ENCODE measurements at places on chromosomes 1 and 21. TPM values are rescaled to one million over a fixed set of nuclear protein-coding genes. Genes with fewer than 3 reads are reported as not detected.

DNA sequence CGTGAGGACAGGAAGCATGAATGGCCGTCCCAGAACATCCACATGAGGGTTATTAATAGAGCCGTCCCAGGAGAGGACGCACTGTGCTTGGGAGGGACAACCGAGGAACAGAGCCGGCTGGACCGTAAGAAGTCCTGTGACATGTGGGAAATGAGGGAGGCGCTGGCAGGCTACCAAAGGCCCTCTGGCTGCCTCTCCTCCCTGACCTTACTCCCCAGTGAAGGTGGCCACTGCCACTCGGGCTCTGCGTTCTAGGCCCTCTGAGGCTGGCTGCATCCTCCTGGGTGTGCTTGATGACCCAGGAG, 15.5 kb upstream of the NPPB start:
- H3K27ac ChIP-seq = no peak overlapping the region
- no peak overlapping the region for H3K4me3 ChIP-seq
- H3K27me3 ChIP-seq = no peaks in the 10 kb centered on the region
- no peak for DNase-seq
- no peaks in the 10 kb centered on the region for H3K36me3 ChIP-seq
- no peaks in the 10 kb centered on the region for H3K4me1 ChIP-seq

- DNase-seq = no peak
- no peaks in the 10 kb centered on the region for H3K27me3 ChIP-seq
- H3K36me3 ChIP-seq = peaks cover 43% of the 10 kb centered on the region
- H3K27ac ChIP-seq = no peak overlapping the region
- H3K4me1 ChIP-seq = peaks cover 24% of the 10 kb centered on the region
Observed at GRCh38 chr1:113946678-113947387, 17.7 kb downstream of the HIPK1 start.

DNA sequence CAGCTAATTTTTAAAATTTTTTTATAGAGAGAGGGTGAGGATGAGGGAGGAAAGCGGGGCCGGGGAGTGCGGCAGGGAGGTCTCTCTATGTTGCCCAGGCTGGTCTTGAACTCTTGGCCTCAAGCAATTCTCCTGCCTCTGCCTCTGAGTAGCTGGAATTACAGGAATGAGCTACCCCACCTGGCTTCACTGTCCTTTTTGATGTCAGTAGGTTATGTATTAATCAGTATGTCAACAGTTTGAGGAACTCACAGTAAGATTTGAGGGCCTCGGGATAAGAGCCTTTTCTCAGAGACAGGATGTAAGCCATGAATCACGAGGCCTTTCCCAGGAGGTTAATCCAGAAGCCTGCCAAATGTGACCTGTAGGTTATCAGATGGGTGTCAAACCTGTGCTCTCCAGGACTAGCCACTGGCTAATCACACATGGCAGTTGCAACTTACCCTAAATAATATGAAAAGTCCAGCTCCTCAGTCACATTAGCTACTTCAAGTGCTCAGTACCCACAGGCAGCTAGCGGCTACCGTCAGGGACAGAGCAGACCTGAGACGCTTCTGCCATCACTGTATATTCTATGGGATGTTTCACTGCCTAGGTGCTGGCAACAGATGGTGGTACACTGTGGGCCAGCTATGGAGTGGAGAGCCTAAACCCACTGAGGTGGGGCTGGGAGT, 33.1 kb downstream of the TRIM67 start:
- no peak for DNase-seq
- no peaks in the 10 kb centered on the region for H3K4me1 ChIP-seq
- no peak overlapping the region for H3K4me3 ChIP-seq
- no peaks in the 10 kb centered on the region for H3K36me3 ChIP-seq
- H3K27me3 ChIP-seq = no peaks in the 10 kb centered on the region

- H3K36me3 ChIP-seq = no peaks in the 10 kb centered on the region
- DNase-seq = no peak
- no peak overlapping the region for H3K4me3 ChIP-seq
- no peak overlapping the region for H3K27ac ChIP-seq
- H3K4me1 ChIP-seq = 0 out of 2 replicates have a peak, but pooled peaks cover 5% of the 10 kb centered on the region
- H3K27me3 ChIP-seq = no peaks in the 10 kb centered on the region
Observed at GRCh38 chr1:84743896-84744295, 53.6 kb upstream of the SSX2IP start.

The OR2L3 gene
- not detected for total RNA-seq

The HSD3B1 gene
- total RNA-seq = not detected

GRCh38 chr1:31038360-31038759, 27.2 kb downstream of the PUM1 start:
- no peak for DNase-seq
- H3K36me3 ChIP-seq = peaks cover 44% of the 10 kb centered on the region
- no peak overlapping the region for H3K4me3 ChIP-seq
- H3K27ac ChIP-seq = no peak overlapping the region

The CNKSR1 gene
- total RNA-seq = not detected

DNA sequence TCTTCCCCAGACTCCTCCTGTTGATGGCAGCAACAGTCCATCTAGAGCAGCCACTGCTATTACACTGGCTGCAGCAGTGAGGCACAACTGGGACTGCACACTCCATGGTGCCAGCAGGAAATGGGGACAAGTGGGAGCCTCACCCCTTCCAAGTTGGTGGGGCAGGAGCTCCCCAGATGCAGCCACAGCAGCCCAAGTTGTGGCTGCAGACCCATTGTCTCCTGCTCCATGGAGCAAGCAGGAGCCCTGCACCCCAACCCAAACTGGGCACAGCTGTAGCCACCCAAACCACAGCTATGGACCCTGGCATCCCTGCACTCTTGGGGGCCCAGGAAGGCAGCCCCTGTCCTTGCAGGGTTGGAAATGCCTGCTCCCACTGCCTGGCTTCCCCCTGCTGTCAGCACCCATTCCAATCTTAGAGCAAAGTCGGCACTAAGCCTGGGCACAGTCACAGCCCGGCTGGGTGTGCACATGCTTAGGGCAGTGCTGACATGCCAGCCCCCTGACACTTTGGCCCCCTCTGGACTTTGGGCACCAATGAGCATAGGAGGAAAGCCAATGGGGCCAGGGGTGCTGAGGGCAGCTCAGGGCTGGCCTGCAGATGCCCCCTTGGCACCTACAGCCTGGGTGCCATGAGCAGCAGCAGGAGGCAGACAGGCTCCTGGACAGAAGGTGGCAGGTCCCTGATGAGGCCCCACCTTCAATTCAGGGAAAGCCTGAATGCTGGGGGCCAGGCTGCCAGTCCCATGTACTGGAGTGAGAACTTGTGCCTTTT, 44.0 kb downstream of the MATN1 start:
- H3K27me3 ChIP-seq = no peaks in the 10 kb centered on the region
- H3K4me1 ChIP-seq = peaks cover 9% of the 10 kb centered on the region
- H3K36me3 ChIP-seq = no peaks in the 10 kb centered on the region
- H3K27ac ChIP-seq = no peak overlapping the region
- DNase-seq = no peak

DNA sequence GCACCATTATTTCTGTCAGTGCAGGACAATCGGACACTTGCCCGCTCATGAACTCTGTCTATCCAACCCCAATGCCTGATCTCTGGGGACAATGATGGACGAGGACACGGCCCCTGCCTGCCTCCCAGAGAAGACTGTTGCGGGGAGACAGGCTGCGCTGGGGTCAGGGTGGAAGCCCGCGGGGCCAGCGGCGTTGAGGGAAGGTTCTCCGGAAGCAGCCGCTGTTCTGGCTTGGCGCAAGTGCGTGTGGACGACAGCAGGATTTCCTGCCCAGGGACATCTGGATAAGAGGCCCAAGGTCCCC, 18.8 kb downstream of the RHBG start:
- H3K4me3 ChIP-seq = no peak overlapping the region
- no peak for DNase-seq
- H3K4me1 ChIP-seq = no peaks in the 10 kb centered on the region
- H3K36me3 ChIP-seq = no peaks in the 10 kb centered on the region

The UTP25 gene
- total RNA-seq = 3.7 TPM

DNA sequence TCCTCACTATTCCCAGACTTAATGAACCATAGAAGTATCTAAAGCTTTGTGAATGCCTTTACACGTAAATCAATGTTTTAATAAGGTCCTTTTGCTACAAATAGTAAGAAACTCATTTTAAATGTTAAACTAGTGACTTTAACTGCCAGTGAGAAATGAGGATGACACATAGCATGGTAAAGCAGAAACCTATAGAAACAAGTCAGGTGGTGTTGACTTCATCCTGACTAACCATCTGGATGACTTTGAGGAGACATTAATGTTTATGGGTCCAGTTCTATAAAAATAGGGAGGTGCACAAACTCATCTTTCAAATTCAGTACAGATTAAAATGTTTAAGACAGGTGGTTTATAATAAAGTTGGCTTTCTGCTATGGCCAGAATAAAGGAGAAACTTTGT, 85.4 kb downstream of the COLGALT2 start:
- peaks cover 6% of the 10 kb centered on the region for H3K36me3 ChIP-seq
- no peak for DNase-seq
- no peak overlapping the region for H3K4me3 ChIP-seq
- peaks cover 11% of the 10 kb centered on the region for H3K4me1 ChIP-seq
- H3K27me3 ChIP-seq = no peaks in the 10 kb centered on the region

GRCh38 chr1:112946683-112947082, 9.3 kb downstream of the SLC16A1 start:
- no peaks in the 10 kb centered on the region for H3K27me3 ChIP-seq
- no peaks in the 10 kb centered on the region for H3K36me3 ChIP-seq
- H3K27ac ChIP-seq = no peak overlapping the region
- H3K4me3 ChIP-seq = no peak overlapping the region
- DNase-seq = no peak

The KRTAP10-9 gene
- not detected for total RNA-seq

The NDUFS2 gene
- total RNA-seq = 84.7 TPM

The STUM gene
- 0.03 TPM for total RNA-seq

The SPATA45 gene
- not detected for total RNA-seq

- no peak overlapping the region for H3K4me3 ChIP-seq
- H3K36me3 ChIP-seq = no peaks in the 10 kb centered on the region
- H3K27ac ChIP-seq = no peak overlapping the region
- DNase-seq = no peak
Observed at GRCh38 chr1:93438716-93439115, 9.2 kb upstream of the FNBP1L start.

DNA sequence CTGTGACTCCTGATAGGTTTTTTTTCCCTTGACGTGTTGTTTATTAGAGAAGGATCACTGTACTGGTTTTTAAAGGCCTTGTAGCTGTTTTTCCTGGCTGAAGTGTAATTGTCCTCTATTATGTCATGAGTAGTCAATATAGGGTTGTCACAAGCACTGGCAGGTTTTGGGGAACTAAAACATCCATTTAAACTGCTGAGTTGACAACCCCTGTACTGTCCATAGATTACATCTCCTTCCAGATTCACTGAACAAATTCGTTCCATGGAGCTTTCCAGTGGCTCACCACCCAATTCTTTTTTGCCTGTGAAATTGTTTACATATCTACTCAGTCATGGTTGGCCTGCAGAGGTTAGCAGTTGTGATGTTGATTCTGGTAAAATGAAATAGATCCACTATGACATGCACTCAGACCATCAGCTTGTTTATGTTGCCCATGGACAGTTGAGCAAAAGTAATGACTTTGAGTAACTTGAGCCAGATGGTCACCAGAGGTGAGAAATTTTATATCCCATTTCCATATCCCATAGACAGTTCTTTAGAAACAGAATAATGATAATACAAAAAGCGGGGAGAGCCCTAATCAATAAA, 59.9 kb upstream of the QSOX1 start:
- no peak overlapping the region for H3K27ac ChIP-seq
- DNase-seq = no peak
- no peak overlapping the region for H3K4me3 ChIP-seq
- peaks cover 64% of the 10 kb centered on the region for H3K36me3 ChIP-seq
- H3K27me3 ChIP-seq = no peaks in the 10 kb centered on the region

- DNase-seq = no peak
- no peaks in the 10 kb centered on the region for H3K27me3 ChIP-seq
- no peak overlapping the region for H3K4me3 ChIP-seq
- peaks cover 24% of the 10 kb centered on the region for H3K4me1 ChIP-seq
Observed at GRCh38 chr1:206469411-206469932, 804 bp upstream of the IKBKE start.

DNA sequence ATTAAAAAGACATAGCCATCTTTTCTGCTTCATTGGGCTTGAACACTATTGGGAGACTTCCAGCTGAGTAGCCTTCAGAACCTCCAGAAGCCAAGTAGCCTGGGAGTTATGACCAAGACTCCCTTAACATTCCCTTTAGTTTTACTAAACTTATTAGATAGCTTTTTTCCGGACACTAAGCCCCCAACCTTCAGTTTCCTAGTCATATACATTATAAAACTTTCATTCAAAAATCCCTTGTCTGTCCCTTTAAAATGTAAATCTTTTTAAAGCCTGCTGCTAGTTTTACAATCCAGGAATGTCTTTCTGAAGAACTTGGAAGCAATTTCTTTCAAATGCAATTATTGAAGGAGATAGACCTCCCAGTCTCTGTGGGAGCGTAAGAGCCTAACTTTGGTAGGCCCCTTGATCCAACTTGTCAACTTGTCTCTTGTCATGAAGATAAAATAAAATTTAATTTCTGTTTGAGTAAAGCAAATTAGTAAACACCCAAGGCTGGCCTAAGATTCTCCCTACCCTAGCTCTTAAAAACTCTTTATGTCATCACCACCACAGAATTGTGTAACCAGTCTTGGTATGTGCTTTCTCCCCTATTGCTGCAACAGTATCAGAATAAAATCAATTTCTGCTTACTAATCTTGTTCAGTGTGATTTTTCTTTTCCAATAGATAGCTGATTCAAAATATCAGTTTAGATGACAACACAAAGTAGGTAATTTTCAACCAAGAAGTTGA, 796.2 kb downstream of the PLA2G4A start:
- no peaks in the 10 kb centered on the region for H3K27me3 ChIP-seq
- no peak overlapping the region for H3K4me3 ChIP-seq
- no peak overlapping the region for H3K27ac ChIP-seq
- no peaks in the 10 kb centered on the region for H3K4me1 ChIP-seq

The ELF3 gene
- not detected for total RNA-seq

The MEGF6 gene
- total RNA-seq = 2.2 TPM

DNA sequence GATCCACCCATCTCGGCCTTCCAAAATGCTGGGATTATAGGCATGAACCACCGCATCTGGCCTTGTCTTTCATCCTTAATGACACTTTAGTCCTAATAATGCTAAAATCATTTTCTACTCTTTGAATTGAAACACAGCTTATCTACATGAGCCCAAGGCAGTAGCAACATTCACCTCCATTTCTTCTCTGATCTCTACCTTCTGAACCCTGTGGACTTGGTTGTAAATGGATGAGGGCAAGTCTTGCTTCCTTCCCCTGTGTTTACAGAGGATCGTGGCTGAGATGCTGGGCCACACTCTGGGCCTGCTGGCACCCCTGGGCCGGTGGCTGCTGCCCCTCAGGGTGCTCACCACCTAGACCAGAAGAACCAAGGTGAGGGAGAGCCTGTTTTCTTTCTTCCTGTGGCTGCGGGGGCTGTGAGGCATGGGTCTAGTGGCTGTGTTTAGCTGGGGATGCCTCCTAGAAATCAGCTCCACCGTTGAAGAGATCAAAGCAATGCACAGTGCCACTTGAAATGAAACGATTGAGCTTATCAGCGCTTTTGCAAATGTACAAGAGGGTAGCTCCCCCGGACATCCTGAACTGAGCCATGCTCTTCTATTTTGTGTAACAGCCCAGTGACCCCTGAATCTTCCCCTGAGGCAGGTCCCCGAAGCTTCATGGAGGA, 32.2 kb upstream of the LGALS8 start:
- H3K27me3 ChIP-seq = 0 out of 2 replicates have a peak, but pooled peaks cover 2% of the 10 kb centered on the region
- peaks cover 11% of the 10 kb centered on the region for H3K4me1 ChIP-seq
- no peaks in the 10 kb centered on the region for H3K36me3 ChIP-seq
- DNase-seq = no peak
- no peak overlapping the region for H3K4me3 ChIP-seq
